KG1 (cell line): ENCODE measurements at places on chromosomes 12 and 14.

- no peak for DNase-seq
Observed at GRCh38 chr14:67420102-67420739, 8.3 kb upstream of the PLEK2 start.

DNA sequence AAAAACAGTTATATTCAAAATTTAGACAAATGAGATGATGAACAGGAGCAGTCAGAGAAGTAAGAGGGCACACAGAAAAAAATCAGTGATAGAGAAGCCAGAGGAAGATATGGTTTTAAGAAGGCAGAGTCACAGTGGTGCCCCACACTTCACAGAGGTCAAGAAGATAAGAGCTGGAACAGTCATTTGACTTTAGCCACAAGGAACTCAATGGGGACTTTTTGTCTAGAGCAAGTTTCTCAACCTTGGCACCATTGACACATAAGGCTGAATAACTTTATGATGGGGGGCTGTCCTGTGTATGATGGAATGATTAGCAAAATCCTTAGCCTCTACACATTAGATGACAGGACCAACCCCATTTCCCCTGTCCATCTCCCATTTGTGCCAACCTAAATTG, 172.8 kb upstream of the PLEKHG7 start:
- DNase-seq: no peak

GRCh38 chr14:79464468-79464867, 746.8 kb downstream of the DIO2 start:
- DNase-seq: no peak

DNA sequence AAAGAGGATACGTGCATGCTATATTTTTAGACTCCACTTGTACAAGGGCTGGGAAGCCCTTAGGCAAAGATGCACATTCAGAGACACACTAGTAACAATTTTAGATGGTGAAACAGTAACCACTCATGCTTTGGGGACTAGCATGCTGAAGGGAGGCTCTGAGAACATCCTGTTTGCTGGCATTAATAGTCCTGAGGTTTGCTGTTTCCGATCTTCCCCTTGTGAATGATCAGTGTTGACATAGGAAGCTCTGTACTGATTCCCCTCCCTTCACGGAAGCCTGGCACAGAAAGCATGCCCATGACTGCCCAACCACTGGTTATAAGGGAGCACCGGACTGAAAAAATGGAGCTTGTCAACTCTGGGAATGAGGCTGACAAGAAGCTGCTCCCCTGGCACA, 164.6 kb downstream of the GCH1 start:
- DNase-seq: no peak

- no peak for DNase-seq
Observed at GRCh38 chr12:59780605-59781135, 184.8 kb downstream of the SLC16A7 start.
